ENCODE measurements at places on chromosomes 5 and 9. TPM values are rescaled to one million over a fixed set of nuclear protein-coding genes. Genes with fewer than 3 reads are reported as not detected.

DNA sequence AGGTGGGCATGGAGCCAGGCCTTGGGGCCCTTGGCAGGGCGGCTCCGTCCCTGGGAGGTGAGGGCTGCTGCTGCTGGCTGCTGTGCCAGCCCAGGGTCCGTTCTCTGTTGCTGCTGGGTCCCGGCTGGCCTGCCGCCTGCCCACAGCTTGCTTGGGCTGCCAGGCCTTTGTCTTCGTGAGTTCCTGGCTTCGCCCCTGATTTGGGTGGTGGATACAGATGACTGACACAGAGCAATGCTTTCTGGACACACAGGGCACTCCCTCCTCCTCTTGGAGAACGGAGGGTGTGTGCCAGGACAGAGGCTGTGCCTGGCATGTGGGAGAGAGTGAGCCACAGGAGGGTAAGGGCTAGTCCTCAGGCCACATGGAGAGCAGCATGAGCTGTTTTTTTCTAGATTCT is 166.1 kb downstream of the MACROH2A1 start:
- H3K36me3 ChIP-seq, result no peaks in the 10 kb centered on the region
- no peak for DNase-seq
- no peak overlapping the region for H3K4me3 ChIP-seq
- H3K27ac ChIP-seq, result no peak overlapping the region
- H3K27me3 ChIP-seq, result no peaks in the 10 kb centered on the region
- H3K4me1 ChIP-seq, result peaks cover 7% of the 10 kb centered on the region

DNA sequence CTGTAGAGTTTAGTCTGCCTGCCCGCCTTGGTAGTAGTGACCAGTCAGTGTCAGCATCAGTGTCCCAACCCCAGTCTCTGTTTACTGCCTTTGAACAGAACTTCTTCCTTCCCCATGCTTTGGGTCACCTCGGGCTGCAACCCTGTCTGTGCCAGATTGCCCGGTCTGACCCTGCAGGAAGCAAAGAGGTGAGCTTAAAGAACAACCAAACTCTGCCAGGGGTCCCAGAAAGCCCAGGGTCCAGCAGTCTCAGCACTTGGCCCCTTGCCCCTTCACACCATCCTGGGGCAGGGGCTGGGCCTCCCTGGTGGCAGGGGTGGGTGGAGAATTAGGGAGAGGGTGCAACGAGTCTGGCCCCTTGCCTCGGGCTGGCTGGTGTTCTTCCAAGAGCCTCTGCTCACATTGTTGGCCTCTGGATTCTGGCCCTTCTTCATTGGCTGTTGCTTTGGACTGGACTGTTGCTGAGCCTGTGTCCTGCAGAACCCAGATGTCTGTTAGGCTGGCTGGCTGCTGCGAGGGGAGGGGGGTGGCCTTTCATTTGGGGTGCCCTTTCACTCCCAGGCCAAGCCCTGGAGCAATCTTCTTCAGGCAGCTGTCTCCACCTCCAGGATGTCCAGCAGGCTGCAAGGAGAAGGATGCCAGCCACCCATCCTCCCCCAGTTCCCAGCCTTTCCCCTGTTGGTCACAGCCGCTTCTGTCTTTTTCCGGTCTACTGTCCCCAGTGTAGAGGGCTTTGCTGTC is 51.2 kb downstream of the SAR1B start:
- H3K36me3 ChIP-seq, result no peaks in the 10 kb centered on the region
- no peak overlapping the region for H3K27ac ChIP-seq
- no peaks in the 10 kb centered on the region for H3K4me1 ChIP-seq
- no peak overlapping the region for H3K4me3 ChIP-seq
- no peak for DNase-seq

Gene SETX
- polyA plus RNA-seq, result 12.0 TPM

- DNase-seq, result no peak
- H3K4me3 ChIP-seq, result no peak overlapping the region
- no peaks in the 10 kb centered on the region for H3K36me3 ChIP-seq
- no peaks in the 10 kb centered on the region for H3K27me3 ChIP-seq
- no peak overlapping the region for H3K27ac ChIP-seq
Measured at GRCh38 chr5:137858223-137858916, 9.3 kb upstream of the MYOT start.

Gene NEUROG1
- not detected for polyA plus RNA-seq

Gene OLFML2A
- 2.2 TPM for polyA plus RNA-seq

GRCh38 chr9:104301755-104302154 is 202.3 kb upstream of the OR13F1 start:
- DNase-seq, result no peak
- H3K36me3 ChIP-seq, result no peaks in the 10 kb centered on the region
- H3K4me3 ChIP-seq, result no peak overlapping the region
- H3K27me3 ChIP-seq, result no peaks in the 10 kb centered on the region

- H3K36me3 ChIP-seq, result no peaks in the 10 kb centered on the region
- no peak overlapping the region for H3K4me3 ChIP-seq
- no peaks in the 10 kb centered on the region for H3K27me3 ChIP-seq
Measured at GRCh38 chr9:13616491-13617035, 337.1 kb upstream of the MPDZ start.

Gene RNF224
- 0.88 TPM for polyA plus RNA-seq

DNA sequence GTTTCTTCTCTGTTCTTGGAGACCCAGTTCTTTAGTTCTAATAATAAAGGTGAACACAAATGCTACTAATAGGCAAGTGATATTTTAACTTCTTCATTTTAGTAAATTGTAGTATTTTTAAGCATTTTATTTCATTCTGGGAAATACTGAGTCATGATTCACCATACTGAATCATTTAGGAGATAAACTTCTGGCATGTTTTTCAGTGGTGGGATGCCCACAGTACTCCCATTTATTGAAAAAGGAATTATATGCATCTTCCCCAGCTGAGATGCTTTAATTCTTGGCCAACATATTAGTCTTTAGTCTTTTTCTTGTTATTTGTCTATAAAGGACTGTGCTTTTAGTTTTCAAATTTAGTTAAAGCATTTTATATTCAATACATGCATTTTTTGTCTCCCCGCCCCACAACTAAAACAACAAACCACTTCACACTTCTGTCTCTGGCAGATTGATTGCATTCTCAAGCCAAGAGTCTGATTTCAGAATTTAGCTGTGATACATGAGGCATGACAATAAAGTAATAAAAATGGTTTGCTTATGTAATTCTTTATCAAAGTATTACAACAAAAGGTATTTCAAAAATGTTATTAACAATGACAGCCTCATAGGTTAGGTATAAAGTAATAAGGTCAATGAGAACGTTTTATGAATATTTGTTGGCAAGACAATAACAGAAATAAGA is 125.2 kb upstream of the CDH18 start:
- DNase-seq, result no peak
- H3K4me3 ChIP-seq, result no peak overlapping the region
- no peaks in the 10 kb centered on the region for H3K36me3 ChIP-seq
- no peak overlapping the region for H3K27ac ChIP-seq

Gene CDH9
- polyA plus RNA-seq, result 0.80 TPM

GRCh38 chr9:88198341-88198807 is 60.1 kb upstream of the SPATA31C2 start:
- peaks cover 37% of the 10 kb centered on the region for H3K4me1 ChIP-seq
- no peaks in the 10 kb centered on the region for H3K27me3 ChIP-seq
- peak; percentile 29 for DNase-seq

DNA sequence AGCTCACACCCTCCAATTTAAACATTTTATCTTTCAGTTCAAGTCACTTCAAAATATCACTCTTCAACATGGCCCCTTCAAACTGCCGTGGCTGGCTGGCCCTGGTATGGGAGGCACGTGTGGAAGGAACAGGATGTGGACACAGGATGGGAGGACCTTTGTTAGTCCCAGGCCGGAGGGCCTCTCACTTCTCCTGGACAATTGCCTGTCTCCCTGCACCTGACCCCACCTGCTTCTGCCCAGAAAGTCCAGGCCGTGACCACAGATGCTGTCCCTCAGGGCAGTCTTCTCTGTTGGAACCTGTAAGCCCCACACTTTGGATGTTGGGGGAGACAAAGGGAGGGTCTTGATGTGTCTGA is 19.4 kb downstream of the AMBP start:
- no peaks in the 10 kb centered on the region for H3K27me3 ChIP-seq
- peaks cover 7% of the 10 kb centered on the region for H3K4me1 ChIP-seq
- no peak for DNase-seq
- no peak overlapping the region for H3K27ac ChIP-seq
- H3K4me3 ChIP-seq, result no peak overlapping the region
- no peaks in the 10 kb centered on the region for H3K36me3 ChIP-seq
